ENCODE measurements at places on chromosomes 7 and 10.

DNA sequence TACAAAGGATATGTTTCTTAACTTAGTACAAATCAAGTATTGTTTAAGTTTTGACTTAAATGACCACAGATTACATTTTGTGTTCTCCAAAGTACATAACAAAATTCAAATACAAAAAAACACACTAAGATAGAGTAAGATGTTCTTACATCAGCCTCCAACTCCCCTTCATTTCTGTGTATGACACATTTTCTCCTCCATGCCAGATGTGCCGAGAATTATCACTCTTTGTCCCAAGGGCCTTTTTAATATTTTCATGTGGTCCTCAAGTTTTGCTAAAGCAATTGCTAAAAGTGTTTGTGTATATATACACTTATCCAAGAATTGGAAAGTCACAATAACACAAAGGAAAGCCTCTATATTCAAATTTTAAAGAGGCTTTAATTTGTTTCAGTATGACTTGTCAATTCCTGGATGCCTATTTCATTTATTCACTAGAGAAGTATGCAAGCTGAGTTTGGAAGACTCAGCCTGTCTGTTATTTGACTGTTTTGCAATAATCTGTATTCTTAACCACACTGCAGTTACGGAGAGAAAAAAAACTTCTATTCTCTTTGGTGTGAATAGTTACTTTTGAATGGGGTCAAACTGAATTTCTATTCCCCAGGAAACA lies 586.4 kb upstream of the SEMA3D start:
- no peak for DNase-seq

DNA sequence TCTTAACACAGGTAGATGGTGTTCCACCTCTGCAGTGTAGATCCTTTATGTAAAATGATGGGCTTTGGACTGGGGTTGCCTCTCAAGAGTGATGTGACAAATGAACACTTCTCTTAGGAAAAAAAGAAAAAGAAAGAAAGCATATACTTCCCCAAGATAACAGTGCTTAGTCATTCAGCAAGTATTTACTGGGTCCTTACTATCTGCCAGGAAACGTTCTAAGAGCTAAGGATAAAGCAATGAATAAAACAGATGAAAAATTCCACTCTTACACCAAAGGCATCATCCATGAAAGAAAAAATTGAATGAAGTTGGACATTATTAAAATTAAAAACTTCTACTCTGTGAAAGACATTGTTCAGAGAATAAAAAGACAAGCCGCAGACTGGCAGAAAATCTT lies 177.3 kb downstream of the C7orf25 start:
- DNase-seq, result no peak

DNA sequence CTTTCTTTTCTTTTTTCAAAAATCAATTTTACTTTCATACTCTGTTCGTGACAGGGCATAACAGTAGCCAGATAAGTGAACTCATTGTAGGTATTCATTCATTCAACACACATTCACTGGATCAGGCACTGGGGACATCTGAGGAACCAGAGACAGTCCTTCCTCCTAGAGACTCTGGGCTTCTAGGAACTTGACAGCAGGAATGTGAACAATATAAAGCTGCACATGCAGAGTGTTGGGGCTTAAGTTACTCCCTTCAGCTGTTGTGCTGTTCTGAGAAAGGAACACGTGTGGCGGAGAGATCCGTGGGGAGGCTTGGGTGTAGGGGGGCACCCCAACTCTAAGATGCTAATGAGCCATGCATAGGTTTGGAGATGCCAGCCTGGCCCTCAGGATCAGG lies 120.4 kb downstream of the PKD1L1 start:
- DNase-seq, result no peak

- no peak for DNase-seq
These were observed 1.1 kb upstream of the CDH23 start for GRCh38 chr10:71395621-71396020.
